ENCODE measurements at places on chromosomes 5 and 9. TPM values are rescaled to one million over a fixed set of nuclear protein-coding genes. Genes with fewer than 3 reads are reported as not detected.

The C5orf63 gene
- 2.2 TPM for total RNA-seq

The FOXD4L4 gene
- total RNA-seq, result 0.27 TPM

DNA sequence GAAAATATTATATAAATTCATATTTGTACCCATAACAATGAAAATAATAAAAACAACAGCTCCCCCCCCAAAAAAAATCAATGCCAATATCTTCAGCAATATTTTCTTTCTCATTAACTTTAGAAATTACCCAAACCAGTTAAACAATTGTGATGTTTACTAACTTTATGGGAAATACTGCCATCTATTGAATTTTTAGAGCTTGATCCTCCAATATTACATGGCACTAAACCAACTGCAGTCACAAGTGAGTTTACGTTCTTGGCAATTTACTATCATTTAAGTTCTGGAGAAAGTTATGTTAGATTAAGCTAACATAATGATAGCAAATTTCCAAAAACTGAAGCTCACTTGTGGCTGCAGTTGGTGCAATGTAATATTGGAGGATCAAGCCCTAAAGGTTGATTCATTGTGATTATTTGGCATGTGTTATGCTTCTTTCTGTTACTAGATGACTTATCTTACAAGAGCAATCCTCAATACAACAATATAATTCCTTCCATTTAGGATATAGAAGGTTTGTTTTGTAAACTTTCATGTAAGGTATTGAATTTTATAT is 379.5 kb downstream of the CDH18 start:
- DNase-seq, result no peak

The CNTFR gene
- not detected for total RNA-seq

The KLF4 gene
- total RNA-seq, result 26.7 TPM

DNA sequence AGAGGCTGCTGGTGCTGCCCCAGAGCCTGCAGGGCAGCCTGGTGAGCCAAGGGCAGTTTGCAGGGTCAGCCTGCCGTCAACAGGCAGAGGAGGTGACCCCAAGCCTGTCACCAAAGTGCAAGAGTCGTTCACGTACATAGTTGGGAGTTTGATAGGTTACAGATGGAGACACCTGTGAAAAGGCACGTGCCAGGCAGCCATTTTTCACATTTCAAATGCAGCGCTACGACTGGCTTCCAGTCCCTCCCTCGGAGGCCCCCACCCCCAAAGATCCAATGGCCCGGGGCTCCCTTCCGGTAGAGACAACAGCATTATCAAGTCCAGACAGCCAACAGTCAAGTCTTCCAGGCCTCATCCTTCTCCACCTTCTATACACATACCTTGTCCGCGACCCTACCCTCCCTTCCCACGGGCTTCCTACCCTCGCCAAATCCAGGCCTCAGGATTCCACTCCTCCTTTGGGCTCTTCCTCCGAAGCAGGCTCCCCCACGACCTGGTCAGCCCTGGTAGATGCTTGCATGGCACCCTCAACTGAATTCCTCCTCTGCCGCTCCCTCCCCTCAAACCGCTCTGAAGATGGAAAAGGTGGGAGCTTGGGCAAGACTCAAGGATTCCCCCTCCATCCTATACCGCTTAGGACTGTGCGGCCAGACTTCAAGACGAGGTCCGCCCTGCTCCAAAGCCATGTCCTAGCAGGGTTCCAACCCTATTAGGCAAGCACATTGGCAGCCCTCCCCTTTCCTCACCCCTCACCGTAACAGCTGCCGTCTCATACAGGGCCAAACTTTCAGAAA is 13.2 kb downstream of the HNRNPH1 start:
- DNase-seq, result no peak

GRCh38 chr9:97564291-97565175 is 63.1 kb downstream of the TMOD1 start:
- no peak for DNase-seq

- DNase-seq, result no peak
Observed at GRCh38 chr5:116289276-116289675, 204.5 kb downstream of the COMMD10 start.

GRCh38 chr9:70044490-70045307 is 1.1 kb downstream of the MAMDC2 start:
- DNase-seq, result peak; percentile 53

The CCL19 gene
- not detected for total RNA-seq

DNA sequence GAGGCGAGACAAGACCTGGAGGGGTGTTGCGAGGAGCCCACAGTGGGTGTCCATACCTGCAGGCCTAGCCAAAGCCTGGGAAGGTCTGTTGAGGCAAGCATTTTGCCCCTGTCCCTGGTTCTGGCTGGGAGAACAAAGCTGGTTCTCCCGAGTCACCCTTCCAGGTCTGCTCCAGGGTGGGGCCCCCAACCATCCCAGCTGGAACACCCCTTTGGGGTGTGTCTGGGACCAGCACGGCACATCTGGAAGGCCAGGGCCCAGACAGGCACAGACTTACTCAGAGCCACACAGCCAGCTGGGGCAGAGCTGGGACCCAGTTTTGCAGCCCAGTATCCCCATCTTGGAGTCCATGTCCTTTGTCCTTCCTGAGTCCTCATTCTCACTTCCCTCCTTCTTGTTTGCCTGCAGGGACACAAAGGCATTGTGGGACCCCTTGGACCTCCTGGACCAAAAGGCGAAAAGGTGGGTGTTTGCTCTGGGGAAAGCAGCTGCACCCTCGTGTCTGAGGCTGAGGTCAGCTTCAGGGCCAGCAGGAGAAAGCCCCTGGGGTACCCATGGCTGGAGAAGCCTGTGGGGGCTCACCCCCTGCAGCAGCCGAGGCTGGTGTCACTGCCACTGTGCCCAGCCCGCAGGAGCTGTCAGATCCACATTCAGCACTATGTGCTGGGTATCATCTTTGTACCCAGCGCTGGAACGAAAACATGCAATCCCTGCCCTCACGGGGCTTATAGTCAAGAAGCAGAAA is 38.4 kb upstream of the ORM1 start:
- no peak for DNase-seq

DNA sequence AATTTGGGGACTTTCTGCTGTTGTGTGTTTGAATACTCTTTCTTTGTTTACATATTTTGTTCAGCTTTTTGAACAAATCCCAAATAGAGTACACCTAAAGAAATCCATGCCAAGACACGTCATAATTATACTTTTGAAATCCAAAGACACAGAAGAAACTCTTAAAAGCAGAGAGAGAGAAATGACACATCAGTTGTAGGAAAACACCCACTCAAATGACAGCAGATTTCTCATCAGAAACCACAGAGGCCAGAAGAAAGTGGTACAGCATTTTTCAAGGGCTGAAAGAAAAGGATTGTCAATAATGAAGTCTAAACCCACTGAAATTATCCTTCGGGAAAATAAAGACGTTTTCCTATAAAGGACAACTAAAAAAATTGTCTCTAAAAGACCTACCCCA is 378.6 kb downstream of the GADD45G start:
- DNase-seq, result no peak

- peak; percentile 80 for DNase-seq
Observed at GRCh38 chr5:83718195-83718825, 2.3 kb downstream of the HAPLN1 start.

The NPDC1 gene
- 51.2 TPM for total RNA-seq

GRCh38 chr5:27437594-27438200 is 399.3 kb upstream of the CDH9 start:
- no peak for DNase-seq

DNA sequence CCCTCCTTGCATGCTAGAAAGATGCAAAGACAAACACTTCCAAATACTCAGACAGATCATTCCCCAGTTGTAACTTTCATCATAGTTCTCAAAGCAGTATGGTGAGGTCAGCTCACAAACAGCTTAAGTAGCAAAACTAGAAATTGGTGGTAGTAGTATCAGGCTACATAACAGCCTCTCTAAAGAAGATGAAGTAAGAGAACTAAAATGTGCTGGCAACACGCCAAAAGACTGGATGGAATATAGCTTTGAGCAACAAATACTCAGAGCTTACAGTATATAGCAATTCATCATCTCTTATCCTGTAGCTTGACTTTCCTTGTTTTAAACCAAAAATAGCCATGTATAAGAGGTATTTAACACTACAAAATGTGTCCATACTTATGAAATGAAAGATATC is 7.5 kb downstream of the PFDN1 start:
- DNase-seq, result peak; percentile 20

DNA sequence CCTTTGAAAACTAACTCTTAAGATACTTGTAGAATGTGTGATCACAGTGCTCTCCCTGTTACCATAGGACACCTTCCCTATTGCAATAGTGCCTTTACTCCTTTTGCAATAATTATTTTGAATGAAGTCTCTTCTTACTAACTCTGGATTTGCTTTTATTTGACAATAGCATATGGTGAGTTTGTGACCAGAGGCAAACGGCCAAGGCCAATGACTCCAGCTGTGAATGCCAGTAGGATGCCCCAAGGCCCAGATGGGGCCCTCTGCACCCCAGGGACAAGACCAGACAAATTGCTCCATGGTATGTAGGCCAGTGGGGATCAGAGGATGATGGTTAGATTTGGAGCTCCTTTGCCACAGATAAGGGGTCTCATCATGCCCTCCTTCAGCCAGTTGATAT is 116.9 kb downstream of the NPR3 start:
- DNase-seq, result no peak

GRCh38 chr5:122756264-122756911 is 18.5 kb upstream of the SNX2 start:
- no peak for DNase-seq

GRCh38 chr5:45189481-45189880 is 380.7 kb downstream of the MRPS30 start:
- DNase-seq, result no peak

The CTSL gene
- total RNA-seq, result 1.3 TPM

DNA sequence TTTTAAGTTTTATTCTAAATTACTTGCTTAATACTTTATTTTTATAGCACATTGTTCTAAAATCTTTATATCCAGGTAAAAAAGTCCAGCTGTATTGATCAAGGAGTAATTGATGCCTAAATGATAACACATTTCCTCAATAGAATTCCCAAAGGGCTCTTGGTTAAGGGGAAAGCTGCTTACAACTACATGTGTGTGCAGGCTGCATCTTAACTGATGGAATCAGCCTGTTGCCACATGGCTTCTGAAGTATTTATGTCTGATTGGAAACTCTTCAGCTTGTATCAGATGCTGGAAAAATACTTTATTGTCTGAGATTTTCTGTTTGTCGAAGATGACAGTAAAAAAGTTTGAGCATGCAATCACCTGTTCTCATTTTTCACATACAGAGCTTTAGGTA is 182.6 kb downstream of the FBXL7 start:
- no peak for DNase-seq

- no peak for DNase-seq
Observed at GRCh38 chr5:5644249-5644648, 221.8 kb downstream of the ICE1 start.

DNA sequence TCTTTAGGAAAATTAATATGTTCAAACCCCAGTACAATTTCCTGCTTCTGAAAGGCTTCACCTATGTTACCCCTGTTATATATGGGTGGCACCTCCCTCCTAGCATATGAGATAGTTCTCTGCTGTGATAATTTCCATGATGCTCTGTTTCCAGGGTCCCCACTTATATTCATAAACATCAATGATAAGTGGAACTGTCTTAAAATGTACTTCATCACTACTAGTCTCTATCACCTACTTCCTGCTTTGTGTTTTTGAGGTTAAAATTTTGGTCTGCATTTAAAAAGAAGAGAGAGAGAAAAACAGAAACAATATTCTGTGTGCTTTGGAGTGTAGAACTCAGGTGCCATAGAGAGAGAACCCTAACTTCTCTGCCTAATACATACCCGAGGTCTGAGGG is 234.7 kb downstream of the HTR1A start:
- no peak for DNase-seq

The PCDHB9 gene
- total RNA-seq, result not detected

DNA sequence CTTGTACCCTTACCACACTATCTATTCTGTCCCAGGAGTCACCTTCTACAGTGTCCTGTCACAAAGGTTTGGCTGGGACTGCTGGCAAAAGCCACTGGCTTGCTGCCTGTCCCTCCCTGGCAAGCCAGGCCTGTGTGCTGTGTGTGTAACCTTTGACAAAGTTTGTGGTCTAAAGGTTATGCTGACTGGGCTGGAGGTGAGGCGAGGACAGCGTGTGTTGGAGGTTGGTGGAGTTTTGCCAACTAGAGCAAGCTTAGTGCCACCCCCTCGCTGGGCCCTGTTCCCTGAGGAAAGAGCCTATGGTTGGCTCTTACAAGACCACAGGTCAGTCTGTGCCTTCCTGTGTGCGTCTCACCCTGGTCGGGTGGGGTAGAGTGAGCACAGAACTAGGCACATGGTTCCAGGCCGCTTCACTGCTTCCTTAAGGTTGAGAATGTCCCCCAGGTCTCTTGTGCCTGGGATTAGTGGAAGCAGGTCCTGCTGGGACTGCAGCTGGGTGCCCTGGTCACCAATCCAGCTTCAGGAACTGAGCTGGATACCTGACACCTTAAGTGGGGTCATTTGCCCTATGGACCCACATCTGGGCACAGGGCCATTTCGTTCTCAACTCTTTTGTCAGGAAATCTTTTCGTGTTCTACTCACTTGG is 152.2 kb downstream of the GADD45G start:
- no peak for DNase-seq

The PCDHA13 gene
- not detected for total RNA-seq

GRCh38 chr5:135894276-135894675 is 1.4 kb downstream of the IL9 start:
- no peak for DNase-seq

DNA sequence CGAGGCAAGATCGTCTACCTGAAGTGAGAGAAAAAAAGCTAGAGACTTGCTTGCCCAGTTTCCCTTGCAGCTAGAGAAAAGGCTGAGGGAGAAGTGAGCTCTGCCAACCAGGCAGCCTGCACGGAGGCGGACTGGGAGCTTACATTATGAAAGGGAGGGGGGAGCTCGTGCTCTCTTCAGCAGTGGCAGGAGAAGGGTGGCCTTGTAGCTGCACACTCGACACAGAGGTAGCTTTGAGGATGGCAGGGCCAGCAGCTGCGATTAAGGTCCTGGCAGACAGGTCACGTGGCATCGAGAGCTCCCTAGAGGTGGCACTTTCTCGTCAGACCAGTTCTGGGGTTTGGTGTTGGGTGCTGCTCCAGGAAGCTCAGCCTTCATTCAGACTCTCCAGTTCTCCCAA is 26.7 kb downstream of the APBA1 start:
- DNase-seq, result no peak

The CYLC2 gene
- total RNA-seq, result not detected

DNA sequence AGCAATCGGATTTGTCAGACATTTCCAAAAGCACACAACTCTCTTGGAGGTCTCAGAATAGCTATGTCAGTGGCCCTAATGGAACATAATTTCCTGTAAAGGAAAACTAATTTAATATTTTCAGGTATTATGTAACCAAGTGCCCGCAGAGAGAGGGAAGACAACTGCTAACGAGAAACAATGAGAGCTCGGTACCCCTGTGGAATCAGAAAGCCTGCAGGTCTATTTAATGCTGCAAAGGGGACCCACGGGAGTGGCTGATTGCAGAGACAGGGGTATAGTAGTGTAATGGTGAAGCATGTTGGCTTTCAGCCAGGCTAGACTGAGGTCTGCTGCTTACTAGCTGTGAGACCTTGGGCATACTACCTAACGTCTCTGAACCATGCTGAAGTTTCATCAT is 508.1 kb upstream of the BRINP1 start:
- DNase-seq, result no peak

- DNase-seq, result no peak
Observed at GRCh38 chr9:109242014-109242413, 75.0 kb upstream of the FRRS1L start.

The SHROOM1 gene
- 0.54 TPM for total RNA-seq

GRCh38 chr5:73709536-73710129 is 83.6 kb downstream of the ARHGEF28 start:
- no peak for DNase-seq
